ENCODE measurements at places on chromosomes 1 and 21. TPM values are rescaled to one million over a fixed set of nuclear protein-coding genes. Genes with fewer than 3 reads are reported as not detected.

The CTSE gene
- polyA plus RNA-seq: 0.09 TPM

The KCNA3 gene
- polyA plus RNA-seq: 0.05 TPM

The CACNA1S gene
- not detected for polyA plus RNA-seq

The PROK1 gene
- 0.53 TPM for polyA plus RNA-seq

The CLCA4 gene
- 306 TPM for polyA plus RNA-seq

The LCE3E gene
- polyA plus RNA-seq: 5.0 TPM

The OLIG2 gene
- polyA plus RNA-seq: not detected

The CYP4A22 gene
- polyA plus RNA-seq: not detected

The PCNX2 gene
- 4.3 TPM for polyA plus RNA-seq

The LAD1 gene
- polyA plus RNA-seq: 286 TPM

The SLC30A10 gene
- polyA plus RNA-seq: not detected

The CELA3A gene
- 0.47 TPM for polyA plus RNA-seq

The SPRR5 gene
- 4.2 TPM for polyA plus RNA-seq

The MSH4 gene
- 0.16 TPM for polyA plus RNA-seq

The TNNI3K gene
- 0.35 TPM for polyA plus RNA-seq

The SPRR2B gene
- 10.9 TPM for polyA plus RNA-seq

The PKNOX1 gene
- polyA plus RNA-seq: 7.1 TPM

The MATN1 gene
- 0.02 TPM for polyA plus RNA-seq

The IL23R gene
- polyA plus RNA-seq: 0.01 TPM

The GCSAML gene
- polyA plus RNA-seq: 0.06 TPM

The NCSTN gene
- polyA plus RNA-seq: 34.9 TPM

The LGR6 gene
- 4.2 TPM for polyA plus RNA-seq

The KLF17 gene
- 0.14 TPM for polyA plus RNA-seq

The NPPB gene
- 0.83 TPM for polyA plus RNA-seq

The MX1 gene
- 25.4 TPM for polyA plus RNA-seq

The S100A3 gene
- 10.2 TPM for polyA plus RNA-seq

The PRMT2 gene
- polyA plus RNA-seq: 91.4 TPM

The VASH2 gene
- 0.33 TPM for polyA plus RNA-seq

The VANGL1 gene
- 4.1 TPM for polyA plus RNA-seq

The SLAMF1 gene
- 0.29 TPM for polyA plus RNA-seq

The PADI3 gene
- 14.1 TPM for polyA plus RNA-seq

The B4GALT2 gene
- polyA plus RNA-seq: 30.6 TPM

The NHLH2 gene
- polyA plus RNA-seq: 1.8 TPM

The PCP4L1 gene
- polyA plus RNA-seq: 16.2 TPM

The HFM1 gene
- polyA plus RNA-seq: 0.18 TPM

The KRTAP19-3 gene
- not detected for polyA plus RNA-seq

The PDC gene
- not detected for polyA plus RNA-seq

The DIO1 gene
- polyA plus RNA-seq: 0.31 TPM

The RGS18 gene
- 0.41 TPM for polyA plus RNA-seq

The SLAMF9 gene
- polyA plus RNA-seq: 0.14 TPM

The GUCA2B gene
- not detected for polyA plus RNA-seq

The DENND1B gene
- polyA plus RNA-seq: 4.8 TPM

The ITLN2 gene
- 0.09 TPM for polyA plus RNA-seq

The FCAMR gene
- 0.06 TPM for polyA plus RNA-seq

The SPATA6 gene
- 1.6 TPM for polyA plus RNA-seq

The CADM3 gene
- 1.1 TPM for polyA plus RNA-seq

The BRDT gene
- polyA plus RNA-seq: not detected

The AGT gene
- 0.49 TPM for polyA plus RNA-seq

The SV2A gene
- polyA plus RNA-seq: 0.49 TPM

The PACC1 gene
- polyA plus RNA-seq: 4.1 TPM

The NBPF19 gene
- 7.5 TPM for polyA plus RNA-seq

The IKBKE gene
- polyA plus RNA-seq: 9.5 TPM

The TFF1 gene
- polyA plus RNA-seq: 0.42 TPM

The NTPCR gene
- polyA plus RNA-seq: 45.7 TPM

The IFI6 gene
- polyA plus RNA-seq: 9.6 TPM

The TMEM200B gene
- 3.9 TPM for polyA plus RNA-seq

All from esophagus (tissue), 2 donors.